ENCODE measurements at places on chromosomes 5 and 9. TPM values are rescaled to one million over a fixed set of nuclear protein-coding genes. Genes with fewer than 3 reads are reported as not detected.

Gene EIF4E1B
- not detected for total RNA-seq

Gene ROPN1L
- 0.26 TPM for total RNA-seq

Gene NRG2
- total RNA-seq: 0.78 TPM

Gene HSPA4
- 126 TPM for total RNA-seq

Gene CAMK2A
- 0.86 TPM for total RNA-seq

Gene PCDHGB2
- total RNA-seq: 6.8 TPM

Gene LSM11
- 5.5 TPM for total RNA-seq

Gene SPINK1
- total RNA-seq: not detected

Data from articular chondrocyte of knee joint (primary cell).